ENCODE measurements at places on chromosomes 7 and 10. TPM values are rescaled to one million over a fixed set of nuclear protein-coding genes. Genes with fewer than 3 reads are reported as not detected.

DNA sequence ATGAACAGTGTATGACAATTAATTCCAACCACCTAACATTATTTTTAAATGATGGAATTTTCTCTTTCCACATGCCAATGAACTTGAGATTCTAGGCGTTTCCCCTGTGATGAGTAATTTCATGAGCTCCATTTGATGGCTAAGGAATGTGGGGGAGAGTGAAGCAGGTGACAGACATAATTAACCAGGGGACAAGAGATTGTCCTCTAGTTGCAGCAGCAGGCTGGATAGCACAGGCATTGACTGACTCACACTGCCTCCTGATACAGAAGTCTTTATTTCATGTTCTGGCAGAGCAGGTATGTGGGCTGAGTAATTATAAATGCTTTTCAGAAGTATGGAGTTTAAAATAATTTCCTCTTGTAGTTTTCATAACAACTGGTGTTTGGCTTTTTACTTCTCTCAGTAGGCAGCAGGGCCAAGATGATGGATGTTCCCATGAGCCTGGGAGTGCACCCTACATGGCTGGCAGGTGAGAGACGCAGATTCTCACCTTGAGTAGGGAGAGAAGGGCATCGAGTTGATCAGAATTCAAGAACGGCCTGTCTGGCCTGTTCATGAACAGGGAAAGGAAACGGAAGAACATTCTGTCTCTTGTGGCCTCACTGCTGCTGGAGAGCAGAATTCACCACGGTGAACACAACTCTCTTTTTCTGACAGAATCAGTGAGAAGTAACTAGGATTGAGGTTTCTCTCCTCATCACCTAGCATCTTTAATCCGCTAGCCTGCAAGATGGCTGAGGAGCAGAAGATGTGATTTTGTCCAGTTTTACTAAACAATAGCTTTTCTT is 118.8 kb downstream of the AOAH start:
- DNase-seq: no peak

DNA sequence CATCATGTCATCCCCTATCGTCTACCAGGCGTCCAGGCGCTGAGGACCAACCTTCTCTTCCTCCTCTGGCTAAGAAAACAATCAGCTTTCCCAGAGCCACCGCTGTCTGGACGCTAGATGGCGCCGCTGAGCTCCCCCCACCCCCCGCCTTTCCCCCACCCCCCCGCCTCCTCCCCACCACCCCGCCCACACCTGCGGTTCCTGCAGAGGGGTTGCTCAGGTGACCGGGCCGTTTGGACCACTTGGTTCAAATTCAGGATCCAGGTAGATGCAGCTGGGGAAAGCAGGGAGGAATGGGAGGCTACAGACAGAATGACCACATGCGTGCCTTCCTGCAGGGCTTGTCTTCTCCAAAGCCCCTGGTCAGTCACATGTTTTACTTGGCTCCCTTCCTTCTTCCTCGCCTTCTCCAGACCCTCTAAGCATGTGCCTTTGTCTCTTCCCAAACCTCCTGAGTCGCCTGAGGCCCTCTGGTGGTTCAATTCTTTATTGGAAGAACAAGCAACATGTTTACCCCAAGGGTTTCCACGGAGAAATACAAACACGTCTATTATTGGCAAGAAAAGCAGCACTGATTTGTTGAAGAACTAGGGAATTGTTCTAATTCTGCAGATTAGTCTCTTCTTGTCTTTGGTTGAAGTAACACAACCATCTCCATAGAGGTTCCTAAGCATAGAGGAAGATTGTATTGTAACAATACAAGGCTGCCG is 24.7 kb downstream of the AOC1 start:
- no peak for DNase-seq

DNA sequence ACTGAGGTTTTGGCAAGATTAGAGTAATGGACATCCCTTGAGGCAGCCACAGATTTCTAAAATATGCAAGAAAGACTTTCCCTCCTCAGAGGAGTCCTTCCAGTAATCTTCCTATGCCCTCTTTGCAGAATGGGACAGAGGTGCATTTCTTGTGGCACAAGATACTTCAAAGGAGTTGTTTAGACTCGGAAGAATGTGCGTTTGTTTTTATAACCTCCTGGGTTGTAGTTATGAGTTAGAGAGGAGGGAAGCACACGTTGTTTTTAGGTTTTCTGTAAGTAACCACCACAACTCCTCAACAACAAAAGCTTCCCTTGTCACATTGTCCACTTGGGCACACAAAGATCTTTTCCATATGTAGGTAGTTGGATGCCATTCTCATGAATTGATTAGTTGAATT is 78.1 kb upstream of the GLI3 start:
- no peak for DNase-seq

The GPR15LG gene
- polyA plus RNA-seq: not detected

The ELFN1 gene
- polyA plus RNA-seq: 0.99 TPM

- DNase-seq: no peak
These were observed 186.3 kb downstream of the PRPF18 start for GRCh38 chr10:13773043-13773442.

GRCh38 chr7:50262446-50262845 is 42.1 kb upstream of the IKZF1 start:
- no peak for DNase-seq

The ZEB1 gene
- 22.3 TPM for polyA plus RNA-seq

DNA sequence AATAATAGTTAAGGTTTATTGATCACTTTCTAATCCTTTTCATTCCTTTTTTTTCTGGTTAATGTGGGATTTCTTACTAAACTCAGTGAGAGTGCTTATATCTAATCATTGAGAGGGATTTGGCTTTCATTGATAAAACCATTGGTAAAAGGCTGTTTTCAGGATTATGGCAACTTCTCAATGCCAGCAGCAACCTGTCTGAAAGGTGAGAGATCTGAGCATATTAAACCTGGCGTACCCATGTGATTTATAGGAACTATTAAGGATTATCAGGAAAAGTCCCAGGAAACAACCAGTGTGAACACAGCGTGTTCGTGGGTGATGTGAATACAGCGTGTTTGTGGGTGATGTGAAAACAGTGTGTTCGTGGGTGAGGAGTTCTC is 65.9 kb downstream of the PDIA4 start:
- no peak for DNase-seq

The CPA2 gene
- not detected for polyA plus RNA-seq

The TMEM213 gene
- polyA plus RNA-seq: not detected

The FANK1 gene
- 2.4 TPM for polyA plus RNA-seq

- peak; percentile 83 for DNase-seq
These were observed 6.9 kb upstream of the HYCC1 start for GRCh38 chr7:23020742-23021401.

- DNase-seq: no peak
These were observed 17.2 kb downstream of the TAS2R60 start for GRCh38 chr7:143460271-143460979.

The PNLIPRP2 gene
- not detected for polyA plus RNA-seq

- no peak for DNase-seq
These were observed 15.2 kb downstream of the CHN2 start for GRCh38 chr7:29209745-29210144.

The A1CF gene
- not detected for polyA plus RNA-seq

DNA sequence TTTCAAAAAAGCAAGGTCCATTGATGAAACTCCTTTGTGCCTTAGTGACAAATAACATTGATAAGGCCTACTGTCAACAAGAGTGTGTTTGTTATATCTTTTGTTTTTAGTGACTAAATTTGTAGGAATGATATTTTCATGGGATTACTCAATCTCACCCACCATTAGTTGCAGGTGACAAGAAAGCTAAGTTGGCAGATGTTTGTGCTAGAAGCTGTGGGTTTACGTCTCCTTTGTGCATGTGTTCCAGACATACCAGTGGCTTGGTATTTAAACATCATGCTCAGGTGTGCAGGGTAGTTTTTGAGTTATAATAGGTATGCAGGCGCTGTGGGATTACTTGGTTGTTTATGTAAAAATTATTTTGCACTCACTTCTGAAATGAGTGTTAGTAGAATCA is 178.6 kb downstream of the ANKRD30A start:
- DNase-seq: no peak

DNA sequence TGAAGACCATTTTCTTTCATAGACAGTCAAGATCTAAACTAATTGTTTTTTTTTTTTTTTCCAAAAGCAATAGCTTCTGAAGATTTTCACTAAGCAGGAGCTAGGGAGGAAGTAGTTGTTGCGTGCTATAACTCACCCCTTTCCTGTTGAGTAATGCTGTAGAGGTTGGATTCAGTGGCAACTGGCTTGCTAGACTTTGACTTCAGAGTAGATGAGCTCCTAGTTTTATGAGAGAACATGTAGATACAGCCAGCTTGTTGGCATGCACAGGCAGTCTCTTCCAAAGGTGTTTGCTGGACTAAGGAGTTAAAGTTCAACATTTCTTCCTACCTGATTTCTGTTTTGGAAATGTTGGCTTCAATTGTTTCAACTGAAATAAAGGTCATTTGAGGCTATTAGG is 66.2 kb upstream of the MXI1 start:
- DNase-seq: no peak

DNA sequence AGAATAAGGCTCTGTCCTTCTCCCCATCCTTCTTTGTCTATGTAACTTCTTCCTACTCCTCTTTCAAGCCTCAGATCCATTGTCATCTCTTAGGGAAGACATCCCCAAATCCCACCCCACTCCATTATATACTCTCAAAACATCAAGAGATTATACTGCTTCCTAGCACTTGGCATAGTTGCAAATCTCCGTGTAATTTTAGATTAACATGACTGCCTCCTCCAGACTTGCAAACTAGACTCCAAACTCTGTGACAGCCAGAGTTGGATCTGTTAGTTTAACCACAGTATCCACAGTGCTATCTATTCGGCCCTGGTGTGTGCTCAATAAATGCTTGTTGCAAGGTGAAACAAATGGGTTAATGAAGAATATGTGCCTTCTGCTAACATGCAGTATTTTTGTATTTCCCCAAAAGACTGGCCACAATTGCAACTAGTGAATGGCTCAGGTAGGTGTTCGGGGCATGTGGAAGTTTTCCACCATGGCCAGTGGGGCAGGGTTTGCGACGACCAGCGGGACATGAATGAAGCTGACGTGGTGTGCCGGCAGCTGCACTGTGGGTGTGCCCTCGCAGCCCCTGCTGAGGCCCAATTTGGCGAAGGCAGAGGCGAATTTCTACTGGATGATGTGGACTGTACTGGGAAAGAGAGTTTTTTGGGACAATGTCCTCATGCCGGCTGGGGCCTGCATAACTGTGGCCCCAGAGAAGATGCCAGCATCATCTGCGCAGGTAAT is 34.5 kb upstream of the C10orf120 start:
- no peak for DNase-seq

- no peak for DNase-seq
These were observed 45.1 kb upstream of the PPP2R2D start for GRCh38 chr10:131855461-131856401.

- DNase-seq: no peak
These were observed 481.5 kb upstream of the FOXK1 start for GRCh38 chr7:4200546-4201094.

The TNKS2 gene
- 16.6 TPM for polyA plus RNA-seq

DNA sequence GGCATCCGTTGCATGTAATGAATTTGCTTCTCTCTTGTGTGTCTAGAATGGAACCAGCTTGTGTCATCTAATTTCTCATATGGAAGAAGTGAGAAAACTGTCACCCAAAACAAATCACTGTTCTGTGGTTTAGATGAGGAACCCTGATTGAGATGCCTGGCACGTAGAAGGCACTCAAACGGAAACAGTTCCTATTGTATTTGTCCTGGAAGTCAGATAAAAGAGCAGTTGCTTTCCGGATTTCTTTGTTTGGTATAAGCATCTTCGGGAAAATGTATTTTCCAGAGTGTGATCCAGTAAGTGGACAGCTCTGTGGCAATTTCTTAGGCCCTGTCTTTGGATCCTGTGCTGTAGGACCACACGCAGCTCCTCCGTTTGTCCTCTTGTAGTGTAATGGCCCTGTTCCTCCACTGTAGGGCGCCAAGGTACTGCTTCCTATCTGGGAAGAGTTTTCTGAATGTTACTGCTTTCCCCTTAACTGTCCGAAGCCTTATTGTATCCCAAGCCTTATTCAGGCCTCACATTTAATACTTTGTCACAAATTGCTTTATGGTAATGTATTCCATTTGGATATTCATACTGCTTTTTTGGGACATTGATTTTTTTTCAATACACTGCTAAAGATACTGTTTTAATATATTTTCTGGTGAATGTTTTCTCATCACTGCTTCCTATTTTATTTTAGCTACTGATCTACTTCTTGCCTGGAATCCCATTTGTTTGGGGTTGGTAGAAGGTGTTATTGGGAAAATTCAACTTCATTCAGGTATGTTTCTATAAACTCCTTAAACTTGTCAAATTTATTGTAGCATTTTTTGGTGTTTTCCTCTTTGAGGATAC is 24.8 kb downstream of the INPP5F start:
- no peak for DNase-seq

DNA sequence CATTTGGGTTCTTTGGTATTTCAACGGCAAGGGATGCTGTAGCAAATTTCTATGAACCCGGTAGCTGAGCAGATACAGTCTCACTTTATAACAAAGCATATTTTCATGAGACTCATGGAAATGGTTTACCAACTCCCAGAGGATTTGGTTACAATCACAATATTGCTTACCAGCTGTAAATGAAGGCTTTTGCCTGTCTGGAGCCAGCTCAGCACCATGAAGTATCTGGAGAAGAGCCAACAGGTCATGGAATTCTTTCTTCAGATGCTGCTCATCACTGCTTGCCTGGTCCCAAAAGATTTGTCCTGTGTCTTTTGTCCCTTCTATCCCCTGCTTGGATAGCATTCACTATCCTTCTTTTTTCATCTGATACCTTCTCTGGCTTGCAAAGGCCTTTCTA is 316.9 kb upstream of the PHYHIPL start:
- no peak for DNase-seq

The PAX4 gene
- not detected for polyA plus RNA-seq

DNA sequence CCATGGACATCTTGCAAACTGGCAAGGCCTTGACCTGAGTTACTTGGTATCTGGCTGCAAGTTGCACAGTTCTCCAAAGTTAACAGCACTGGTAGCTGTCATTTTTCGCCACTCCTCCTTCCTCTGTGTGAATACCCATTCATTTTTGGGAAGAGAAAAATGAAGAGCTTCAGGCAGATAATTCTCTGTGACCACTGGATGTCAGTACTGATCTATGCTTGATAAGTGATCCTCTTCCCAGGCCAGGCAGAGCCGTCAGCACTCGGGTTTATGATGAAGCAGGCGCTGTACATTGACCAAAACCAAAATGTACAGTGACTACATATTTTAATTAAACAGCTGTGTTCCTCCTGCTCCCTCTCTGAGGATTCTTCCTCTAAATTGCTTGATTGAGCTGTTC is 55.9 kb upstream of the PDZD8 start:
- no peak for DNase-seq

All from BJ (cell line).